GM12865 (cell line): ENCODE measurements at places on chromosomes 3 and 15.

GRCh38 chr3:183330881-183331280 is 77.8 kb downstream of the B3GNT5 start:
- DNase-seq = no peak

DNA sequence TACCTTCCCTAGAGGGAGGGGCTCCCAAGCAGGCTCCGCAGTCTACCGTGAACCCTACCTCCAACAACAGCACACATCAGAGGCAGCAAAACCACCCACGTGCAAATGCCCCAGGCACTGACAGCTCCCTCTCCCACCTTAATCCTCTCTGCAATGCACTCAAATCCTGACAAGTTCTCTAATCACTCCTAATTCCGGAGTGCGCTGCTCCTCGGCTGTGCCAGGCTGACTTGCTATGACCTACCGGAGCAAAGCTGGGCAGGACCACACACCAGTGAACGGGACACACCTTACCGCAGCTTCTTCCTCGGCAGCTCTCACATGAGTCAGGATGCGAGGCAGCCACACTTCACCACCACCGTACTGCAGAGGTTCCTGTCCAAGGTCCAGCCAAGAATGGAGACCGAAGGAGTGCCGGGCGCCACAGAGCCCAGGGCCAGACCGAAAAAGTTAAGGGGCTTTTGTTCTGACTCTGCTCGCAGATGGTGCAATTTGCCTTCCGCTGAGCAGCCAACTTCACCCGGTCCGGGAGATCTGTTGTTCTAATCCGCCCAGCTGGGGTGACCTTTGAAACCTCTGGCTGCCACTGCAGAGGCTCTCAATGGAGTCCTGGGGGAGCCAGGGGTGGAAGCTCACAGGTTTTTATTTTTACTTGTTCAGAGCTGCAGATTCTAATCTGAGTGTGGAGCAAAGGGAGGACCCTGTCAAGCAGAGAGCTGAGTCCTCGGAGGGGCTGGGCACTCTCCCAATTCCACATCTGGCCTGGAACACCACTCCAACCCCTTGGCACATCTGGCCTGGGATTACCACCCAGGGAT is 84.4 kb downstream of the MYLK start:
- no peak for DNase-seq

- no peak for DNase-seq
Observed at GRCh38 chr15:66707310-66708082, 5.5 kb downstream of the SMAD6 start.

GRCh38 chr3:71299160-71299559 is 284.4 kb downstream of the FOXP1 start:
- no peak for DNase-seq

DNA sequence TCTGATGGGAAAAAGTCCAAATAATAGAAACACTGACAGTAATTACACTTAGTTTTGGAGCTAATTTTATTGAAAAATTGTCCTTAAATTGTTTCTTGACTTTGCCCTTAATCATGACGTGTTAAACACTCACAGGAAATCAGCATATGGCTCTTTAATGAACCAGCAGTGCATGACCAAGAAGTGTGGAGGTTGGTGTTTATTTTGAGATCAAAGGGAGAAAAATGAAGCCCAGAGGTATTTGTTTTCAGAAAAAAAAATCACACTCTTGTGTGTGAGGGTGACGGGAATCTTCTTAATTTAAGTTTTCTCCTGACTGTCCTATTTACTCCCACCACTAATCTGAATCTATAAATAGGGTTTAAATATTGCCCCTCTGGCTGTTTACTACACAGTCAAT is 28.8 kb upstream of the SYNM start:
- no peak for DNase-seq

DNA sequence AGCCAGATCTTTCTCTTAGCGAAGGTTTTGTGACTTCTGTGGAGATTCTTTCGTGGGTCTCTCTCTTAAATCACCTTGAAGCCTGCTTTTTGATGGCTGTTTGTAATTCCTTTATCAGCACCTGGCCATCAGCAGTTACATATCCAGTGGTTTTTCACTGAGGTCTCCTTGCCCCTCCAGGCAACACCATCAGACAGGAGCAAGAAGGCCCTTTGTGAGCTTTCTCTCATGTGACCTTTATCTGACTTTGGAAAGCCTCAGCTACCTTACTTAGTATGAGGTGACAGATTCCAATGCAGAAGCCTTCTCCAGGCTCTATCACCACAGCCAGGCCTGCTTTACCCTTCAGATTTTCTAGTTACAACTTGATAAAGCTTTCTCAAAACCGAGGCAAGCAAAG is 30.0 kb upstream of the P3H2 start:
- DNase-seq = no peak

GRCh38 chr3:50961386-50961785 is 286.7 kb downstream of the DOCK3 start:
- DNase-seq = no peak

GRCh38 chr15:86915811-86916331 is 836.2 kb downstream of the AGBL1 start:
- peak; percentile 31 for DNase-seq

DNA sequence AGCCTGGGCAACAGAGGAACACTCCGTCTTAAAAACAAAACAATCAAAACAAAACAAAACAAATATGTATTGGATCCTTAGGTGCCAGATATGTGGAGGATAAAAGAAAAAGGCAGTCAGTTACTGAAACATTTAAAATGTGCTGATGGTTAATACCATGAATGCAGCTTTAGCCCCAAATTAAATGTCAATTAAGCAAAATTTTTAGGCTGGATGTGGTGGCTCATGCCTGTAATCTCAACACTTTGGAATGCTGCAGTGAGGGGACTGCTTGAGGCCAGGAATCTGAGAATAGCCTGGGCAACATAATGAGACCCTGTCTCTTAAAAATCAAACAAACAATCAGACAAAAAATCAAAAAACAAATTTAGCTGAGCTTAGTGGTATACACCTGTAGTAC is 8.5 kb upstream of the CHMP2B start:
- DNase-seq = no peak

DNA sequence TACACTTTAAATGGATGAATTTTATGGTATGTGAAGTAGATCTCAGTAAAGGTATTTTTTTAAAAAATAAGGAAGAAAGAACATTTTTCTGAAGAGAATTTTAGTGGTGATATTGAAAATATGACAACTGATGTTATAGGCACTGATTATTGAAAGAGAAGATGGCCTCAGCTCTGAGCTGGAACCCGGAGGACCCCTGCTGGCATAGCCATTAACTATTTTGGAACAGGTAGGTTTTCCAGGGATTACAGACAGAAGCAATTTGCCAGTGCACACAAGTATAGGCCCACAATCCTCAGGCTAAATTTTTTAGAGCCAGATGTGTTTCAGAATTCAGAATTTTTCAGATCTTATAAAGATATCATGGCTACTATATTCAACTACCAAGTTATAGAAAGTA is 315.9 kb upstream of the GPR149 start:
- no peak for DNase-seq

GRCh38 chr3:172680684-172681083 is 30.2 kb downstream of the NCEH1 start:
- DNase-seq = no peak

DNA sequence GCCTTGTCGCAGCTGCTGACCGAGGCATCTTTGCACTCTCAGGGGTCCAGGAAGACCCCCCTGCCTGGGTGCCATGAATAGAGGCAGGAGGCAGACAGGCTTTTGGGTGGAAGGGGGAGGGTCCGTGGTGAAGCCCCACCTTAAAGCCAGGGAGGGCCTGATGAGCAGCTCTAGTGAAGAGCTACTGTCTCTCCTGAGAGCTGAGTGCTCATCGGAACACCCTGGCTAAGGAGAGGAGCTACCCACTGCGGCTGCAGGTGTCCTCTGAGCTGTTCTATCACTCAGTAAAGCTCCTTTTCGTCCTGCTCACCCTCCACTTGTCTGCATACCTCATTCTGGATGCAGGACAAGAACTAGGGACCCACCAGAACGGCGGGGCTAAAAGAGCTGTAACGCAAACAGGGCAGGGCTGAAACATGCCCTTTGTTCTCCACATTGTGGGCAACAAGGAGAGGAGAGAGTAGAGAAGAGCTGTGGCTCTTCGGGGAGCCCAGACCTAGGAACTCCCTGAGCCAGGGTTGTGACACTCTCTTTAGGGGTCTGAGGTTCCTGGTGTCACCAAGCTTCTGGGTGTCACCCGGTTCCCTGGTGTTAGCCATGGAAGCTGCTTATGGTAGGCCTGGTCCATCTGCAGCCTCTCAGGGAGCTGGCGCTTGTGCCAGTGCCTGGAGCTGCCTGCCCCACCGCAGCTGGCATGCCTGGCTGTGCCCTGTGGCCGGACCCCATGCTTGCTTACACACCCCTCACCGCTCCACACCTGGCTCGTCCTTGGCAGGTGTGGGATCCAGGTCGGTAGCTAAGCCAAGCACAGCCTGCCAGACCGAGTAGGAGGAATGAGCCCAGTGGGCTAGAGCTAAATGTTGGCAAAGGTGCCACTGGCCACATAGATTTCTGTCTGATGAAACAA is 26.2 kb upstream of the TFG start:
- no peak for DNase-seq
